ENCODE measurements at places on chromosomes 3 and 15.

- no peak for DNase-seq
Measured at GRCh38 chr3:8550611-8551010, 49.0 kb downstream of the LMCD1 start.

DNA sequence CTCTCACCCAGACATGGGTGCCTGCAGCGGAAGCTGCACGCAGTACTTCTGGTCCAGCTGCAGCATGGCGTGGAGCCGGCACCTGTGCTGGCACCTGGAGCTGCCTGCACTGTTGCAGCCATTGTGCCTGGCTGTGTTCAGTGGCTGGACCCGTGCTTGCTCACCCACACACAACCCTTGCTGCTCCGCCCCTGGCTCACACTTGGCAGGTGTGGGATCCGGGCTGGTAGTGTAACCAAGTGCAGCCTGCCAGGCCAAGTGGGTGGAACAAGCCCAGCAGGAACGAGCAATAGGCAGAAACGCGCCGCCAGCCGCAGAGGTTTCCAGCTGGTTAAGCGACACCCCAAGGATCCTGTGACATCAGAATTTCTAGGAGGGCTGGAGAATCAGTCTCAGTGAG lies 11.2 kb upstream of the SCAPER start:
- DNase-seq, result no peak

DNA sequence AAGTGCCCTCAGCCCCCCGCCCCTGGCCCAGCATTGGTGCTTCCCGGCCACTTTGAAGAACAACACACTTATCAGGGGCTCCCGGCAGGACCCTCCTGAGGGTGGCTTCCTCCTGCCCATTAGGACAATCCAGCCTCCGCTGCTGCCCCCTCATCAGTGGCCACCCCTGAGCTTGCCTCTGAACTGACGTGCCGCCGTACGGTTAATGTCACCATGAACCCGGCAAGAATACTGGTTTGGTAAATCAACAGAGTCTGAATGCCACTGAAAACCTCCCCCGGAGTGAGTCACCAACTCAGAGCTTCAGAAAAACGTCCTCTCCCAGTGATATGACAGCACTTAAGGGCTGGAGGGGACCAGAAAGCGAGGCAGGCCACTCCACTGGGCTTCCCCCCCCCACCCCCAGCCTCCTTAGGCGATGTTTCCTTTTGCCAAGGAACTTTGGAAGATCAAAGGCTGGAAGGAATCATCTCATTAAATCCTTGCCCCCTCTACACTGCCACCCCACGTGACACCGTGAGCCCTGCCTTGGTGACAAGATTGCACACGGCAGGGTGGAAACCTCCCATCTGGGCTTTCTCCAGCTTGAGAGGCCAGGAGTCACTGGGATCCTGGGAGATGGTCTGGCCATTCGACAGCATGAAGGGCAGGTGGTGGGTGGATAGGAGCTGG lies 142.1 kb downstream of the NUP210 start:
- peak; percentile 68 for DNase-seq

GRCh38 chr3:16013568-16013967 lies 160.9 kb upstream of the GALNT15 start:
- no peak for DNase-seq

GRCh38 chr15:31179693-31180092 lies 78.2 kb upstream of the TRPM1 start:
- no peak for DNase-seq

GRCh38 chr3:40185029-40185695 lies 124.3 kb upstream of the EIF1B start:
- DNase-seq, result no peak

GRCh38 chr3:66816090-66816761 lies 181.9 kb upstream of the KBTBD8 start:
- DNase-seq, result peak; percentile 64

DNA sequence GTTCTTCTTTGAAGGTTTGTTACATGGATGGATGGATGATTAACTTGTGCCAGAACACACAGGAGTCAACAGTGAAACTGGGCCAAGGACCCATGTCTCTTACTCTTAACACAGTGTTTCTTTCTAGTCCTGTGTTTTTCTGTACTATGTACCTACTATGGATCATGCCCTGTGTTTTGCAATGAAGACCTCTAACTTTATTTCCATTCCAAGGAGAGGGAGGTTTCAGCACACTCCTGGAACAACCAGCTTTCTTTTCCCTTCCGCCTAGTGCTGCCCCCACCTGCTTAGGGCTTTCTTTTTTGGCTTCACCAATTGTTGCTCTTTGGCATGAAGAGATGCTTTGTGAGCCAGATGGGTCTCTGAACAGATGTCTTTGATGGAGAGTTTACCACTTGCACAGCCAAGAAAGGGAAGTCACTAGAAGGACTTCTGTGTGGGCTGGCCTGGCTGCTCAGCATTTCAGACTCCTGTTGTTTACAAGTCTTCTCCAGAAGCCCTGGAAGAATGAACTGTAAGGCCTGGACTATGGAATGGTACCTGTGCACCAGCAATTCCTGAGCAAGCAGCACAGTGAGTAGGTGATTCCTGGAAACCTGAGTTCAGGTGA lies 44.5 kb downstream of the SNAPC5 start:
- DNase-seq, result no peak

DNA sequence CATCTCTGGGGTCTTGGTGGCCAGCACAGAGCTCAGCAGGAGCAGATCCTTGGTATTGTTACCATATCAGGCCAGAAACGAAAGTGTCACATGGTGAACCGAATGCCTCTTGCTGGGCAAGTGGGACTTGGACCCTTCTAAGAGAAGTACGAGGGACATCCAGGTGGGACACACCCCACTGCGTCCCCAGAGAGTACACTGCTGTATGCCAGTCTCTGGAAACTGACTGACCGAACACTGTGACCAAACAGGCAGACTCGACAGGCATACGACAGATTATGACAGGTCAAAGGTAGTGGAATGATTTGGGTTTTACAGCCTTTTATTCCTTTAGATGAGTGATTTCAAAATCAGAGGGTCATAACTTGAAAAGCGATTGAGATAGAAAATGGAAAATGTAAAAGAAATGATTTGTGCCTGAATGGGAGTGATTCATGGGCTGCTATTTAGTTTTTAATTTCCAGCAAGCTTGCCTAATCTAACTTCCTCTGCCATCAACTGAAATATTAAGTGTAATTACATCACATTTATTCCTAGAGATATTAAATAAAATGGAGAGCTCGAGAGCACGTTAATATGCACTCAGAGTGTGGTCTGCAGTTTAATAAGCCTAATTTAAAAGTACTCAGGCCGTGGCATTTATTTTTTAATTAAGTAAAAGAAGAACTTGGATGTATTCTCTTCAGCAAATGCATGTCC lies 63.4 kb upstream of the CTXND1 start:
- no peak for DNase-seq

DNA sequence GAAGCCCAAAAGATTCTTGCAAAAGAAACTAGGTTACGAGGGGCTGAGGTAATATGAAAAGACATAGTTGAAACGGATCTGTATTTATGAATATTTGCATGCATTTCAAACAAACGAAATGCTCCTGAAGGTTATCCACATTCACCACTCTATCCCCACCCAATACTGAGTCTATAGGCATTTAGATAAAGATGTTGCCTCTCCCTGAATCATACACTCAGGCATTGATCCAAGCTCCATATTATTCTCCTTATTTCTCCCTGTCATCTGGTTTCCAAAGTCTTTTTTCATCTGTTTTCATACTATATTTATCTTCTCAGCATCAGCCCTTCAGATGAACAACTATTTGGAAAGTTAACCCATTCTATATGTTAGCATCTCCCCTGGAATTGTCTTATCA lies 492.5 kb upstream of the TGFBR2 start:
- DNase-seq, result no peak

DNA sequence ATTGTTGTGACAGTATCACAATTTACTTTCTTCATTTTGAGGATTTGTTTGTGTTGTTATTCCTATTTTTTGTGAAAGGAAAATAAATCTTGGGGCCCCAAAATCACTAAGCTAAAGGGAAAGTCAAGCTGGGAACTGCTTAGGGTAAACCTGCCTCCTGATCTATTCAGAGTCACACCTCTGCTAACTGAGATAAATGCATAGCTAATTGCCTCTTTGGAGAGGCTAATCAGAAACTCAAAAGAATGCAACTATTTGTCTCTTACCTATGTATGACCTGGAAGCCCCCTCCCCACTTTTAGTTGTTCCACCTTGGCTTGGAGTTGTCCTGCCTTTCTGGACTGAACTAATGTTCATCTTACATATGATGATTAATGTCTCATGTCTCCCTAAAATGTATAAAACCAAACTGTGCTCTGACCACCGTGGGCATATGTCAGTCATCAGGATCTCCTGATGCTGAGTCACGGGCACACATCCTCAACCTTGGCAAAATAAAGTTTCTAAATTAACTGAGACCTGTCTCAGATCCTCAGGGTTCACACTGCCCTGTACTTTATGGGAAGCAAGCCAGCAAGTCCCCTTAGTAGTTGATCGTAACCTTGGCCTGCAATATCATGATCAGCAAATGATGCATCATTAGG lies 523.2 kb upstream of the GOLIM4 start:
- no peak for DNase-seq

- peak; percentile 31 for DNase-seq
Measured at GRCh38 chr15:76932135-76932966, 802 bp downstream of the RCN2 start.

DNA sequence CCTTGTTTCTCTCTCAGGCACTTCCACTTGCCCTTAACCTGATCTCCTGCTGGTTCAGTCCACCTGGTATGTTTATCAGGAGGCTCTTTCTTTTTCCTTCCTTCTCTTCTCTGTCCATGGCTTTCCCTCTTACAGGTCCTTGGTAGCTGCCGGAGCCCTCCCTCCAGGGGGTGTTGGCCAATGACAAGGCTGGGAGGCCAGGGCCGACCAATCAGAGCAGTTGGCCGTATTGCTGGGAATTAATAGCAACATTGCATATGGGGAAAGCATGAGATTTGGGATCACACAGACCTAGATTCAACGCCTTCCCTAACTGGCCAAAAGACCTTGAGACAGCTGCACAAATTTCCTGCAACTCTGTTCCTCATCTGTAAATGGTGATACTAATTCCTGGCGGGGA lies 62.4 kb downstream of the CEMIP start:
- DNase-seq, result no peak

- DNase-seq, result no peak
Measured at GRCh38 chr15:23854203-23854911, 167.3 kb upstream of the NDN start.

Data from astrocyte of the hippocampus (primary cell).